ENCODE measurements at places on chromosomes 3 and 15.

GRCh38 chr3:100427699-100428098, 26.4 kb downstream of the LNP1 start:
- no peak for DNase-seq

DNA sequence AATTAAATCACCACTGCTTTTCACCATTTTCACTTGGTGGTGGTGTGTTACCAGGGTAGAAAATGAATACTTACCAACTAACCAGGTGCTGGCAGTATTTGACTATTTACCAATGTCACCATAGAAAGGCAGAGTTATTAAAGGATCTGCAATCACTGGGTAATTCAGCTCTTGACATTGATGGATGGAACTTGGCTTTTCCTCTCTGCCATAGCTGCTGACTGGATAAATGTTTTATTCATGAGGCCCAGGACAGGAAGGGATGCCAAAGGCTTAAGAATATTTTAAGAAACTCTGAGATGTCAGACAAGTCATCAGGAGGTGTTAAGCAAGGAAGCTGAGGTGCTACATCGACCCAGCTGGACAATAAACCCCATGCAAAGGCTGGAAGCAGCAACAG, 495.5 kb upstream of the CFAP20DC start:
- DNase-seq: no peak

DNA sequence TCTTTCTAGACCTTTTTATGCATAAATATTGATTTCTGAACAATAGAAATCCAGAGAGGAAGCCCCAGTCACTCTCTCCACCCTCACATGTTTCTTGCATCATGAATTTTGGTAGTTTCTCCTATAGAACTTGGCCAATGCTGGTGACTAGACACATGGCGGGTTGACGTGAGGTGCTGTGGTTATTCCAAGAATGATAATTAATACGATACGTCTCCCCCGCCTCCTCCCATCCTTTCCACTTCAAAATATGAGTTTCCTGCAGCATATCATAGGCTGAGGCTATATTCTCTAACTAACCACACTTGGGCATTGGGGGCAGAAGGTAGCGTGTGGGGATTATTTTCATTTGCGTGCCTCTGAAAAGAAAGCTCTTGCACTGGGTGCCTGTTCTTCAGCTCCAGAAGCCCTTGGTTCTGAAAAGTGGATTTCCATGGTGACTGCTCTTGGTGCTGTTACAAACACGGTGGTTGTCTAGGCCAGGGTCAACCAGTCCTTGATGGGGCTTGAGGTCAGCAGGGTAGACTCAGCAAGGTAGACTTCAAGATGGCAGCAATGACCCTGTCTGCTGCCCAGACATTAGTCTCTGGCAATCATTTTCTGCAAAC, 5.3 kb downstream of the TNFSF10 start:
- no peak for DNase-seq

DNA sequence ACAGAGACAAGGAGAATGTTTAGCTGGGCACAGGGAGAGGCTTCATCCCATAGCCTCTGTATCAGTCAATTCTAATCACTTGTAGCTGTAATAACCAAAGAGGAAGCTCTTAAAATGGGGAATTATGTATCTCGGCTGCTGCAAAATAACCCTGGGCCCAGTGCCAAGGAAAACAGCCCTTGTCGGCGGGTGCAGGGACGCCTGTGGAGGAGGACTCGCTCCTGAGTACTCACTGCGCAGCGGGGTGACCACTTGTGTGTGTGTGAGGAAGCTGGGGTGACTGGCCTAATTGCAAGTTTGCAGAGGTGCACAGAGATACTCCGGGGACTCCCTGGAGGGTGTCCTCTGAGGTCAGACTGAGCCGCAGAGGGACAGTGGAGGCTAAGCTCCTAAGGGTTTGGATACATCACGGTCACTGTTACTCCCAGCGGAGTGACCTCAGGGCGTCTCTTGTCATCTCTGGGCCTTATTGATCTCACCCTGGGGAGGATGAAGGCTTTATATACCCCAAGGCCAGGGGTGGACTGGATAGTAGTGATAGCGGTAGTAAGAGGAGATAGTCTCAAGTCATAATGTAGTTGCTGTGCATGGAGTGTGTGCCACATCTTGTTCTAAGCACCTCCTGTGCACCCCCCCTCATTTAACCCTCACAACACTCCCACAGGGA, 37.2 kb downstream of the SLC6A6 start:
- DNase-seq: no peak

DNA sequence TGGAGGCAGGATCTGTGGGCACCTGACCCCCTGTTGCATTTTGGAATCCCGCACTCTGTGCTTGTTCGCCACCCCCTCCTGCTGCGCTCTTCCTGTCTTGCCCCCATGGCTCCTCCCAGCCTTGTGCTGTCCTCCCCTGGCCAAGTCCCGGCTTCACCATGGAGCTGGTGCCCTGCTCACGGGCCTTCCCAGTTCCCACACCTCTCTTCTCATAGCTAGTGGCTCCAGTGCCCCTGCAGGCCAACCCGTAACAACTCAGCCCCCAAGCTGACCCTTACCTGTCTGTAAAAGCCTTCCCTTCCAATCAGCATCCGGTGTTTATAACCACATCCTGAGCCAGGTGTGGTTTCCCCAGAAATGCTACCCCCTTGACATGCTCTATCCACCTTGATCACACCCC, 407.7 kb upstream of the C2CD4B start:
- no peak for DNase-seq

- no peak for DNase-seq
These were observed 534.6 kb upstream of the ATP11B start for GRCh38 chr3:182258538-182259177.

DNA sequence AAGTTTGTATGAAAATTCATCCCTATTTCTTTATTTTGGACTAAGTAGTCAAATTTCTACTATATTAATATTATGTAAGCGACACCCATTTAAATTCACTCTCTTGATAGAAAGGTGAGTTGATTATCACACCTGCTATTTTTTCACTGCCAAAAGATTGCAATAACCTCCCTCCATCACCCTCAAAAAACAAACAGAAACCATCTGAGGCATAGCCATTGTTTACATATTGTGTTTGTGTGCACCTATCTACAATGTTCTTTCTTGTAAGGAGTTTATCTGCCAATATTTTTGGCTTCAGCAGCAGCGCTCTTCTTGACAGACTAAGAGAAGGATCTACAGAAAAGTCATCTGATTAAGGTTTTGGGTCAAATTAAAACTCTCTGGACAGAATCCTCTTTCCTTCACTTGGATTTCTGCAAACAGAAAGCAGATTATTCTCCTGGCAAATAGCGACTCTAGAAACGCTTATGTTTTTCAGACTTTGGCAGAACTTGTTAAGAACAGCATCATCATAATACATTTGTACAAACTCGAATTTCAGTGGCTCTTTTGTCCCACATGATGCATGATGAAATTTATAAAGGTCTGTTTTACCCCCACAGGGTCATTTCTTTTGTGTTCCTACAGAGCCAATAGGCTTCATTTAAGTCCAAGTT, 48.6 kb downstream of the KCNMB2 start:
- no peak for DNase-seq

GRCh38 chr3:70747847-70748246, 435.4 kb upstream of the MDFIC2 start:
- DNase-seq: no peak

DNA sequence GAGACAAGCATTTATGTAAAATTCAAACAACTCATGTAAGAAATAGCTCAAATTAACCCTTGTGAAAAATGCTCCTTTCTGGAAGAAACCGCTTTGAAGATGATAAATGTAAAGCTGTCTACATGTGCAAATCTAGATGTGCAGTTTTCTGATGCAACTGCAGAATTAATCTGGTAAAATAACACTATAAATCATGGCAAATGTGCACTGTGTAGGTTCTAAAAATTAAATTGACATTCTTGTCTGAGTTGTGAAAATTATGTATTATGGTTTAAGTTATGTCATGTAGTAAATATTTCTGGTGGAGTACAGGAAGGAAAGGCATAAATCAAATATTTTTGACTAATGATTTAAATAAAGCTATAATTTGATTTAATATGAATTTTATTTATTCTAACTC, 678.1 kb upstream of the SEMA6D start:
- DNase-seq: no peak

DNA sequence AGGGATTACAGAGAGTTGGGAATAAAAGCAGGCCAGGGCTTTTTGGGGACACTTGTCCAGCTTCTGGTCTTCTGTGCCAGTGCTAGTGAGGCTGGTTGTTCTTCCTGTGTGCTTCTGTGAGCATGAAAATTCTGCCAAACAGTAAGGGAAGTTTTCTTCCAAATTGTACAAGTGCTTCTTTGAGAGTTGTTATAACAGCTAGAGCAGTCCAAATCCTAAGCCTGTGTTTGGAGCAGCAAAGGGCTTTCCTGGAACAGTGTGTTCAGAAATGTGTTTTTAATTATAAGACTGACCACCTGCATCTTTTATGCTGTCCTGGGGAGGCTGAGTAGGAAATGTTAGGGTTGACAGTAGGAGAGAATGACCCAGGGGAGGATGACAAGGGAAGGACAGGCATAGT, 223.0 kb upstream of the P2RY1 start:
- DNase-seq: no peak

GRCh38 chr15:86135041-86135440, 55.4 kb downstream of the AGBL1 start:
- no peak for DNase-seq

DNA sequence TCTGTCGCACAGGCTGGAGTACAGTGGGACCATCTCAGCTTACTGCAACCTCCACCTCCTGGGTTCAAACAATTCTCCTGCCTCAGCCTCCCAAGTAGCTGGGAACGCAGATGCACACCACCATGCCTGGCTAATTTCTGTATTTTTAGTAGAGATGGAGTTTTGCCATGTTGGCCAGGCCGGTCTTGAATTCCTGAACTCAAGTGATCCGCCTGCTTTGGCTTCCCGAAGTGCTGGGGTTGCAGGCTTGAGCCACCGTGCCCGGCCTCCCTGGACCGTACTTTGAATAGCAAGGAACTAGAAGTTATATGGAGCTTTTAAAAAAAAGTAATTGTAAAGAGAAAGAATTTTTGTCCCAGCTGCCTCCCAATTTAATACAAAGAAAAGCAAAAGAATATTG, 8.3 kb upstream of the ANKUB1 start:
- no peak for DNase-seq

DNA sequence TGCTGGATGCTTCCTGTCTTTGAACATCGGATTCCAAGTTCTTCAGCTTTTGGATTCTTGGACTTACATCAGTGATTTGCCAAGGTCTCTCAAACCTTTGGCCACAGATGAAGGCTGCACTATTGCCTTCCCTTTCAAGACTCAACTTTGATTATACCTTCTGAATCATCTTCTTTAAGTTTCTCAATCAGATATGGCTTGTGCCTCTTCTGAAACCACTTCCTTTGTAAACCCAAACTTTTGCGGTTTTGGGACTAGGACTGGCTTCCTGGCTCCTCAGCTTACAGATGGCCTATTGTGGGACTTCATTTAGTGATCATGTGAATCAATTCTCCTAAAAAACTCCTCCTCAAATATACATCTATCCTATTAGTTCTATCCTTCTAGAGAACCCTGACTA, 47.1 kb upstream of the CADPS start:
- DNase-seq: no peak

DNA sequence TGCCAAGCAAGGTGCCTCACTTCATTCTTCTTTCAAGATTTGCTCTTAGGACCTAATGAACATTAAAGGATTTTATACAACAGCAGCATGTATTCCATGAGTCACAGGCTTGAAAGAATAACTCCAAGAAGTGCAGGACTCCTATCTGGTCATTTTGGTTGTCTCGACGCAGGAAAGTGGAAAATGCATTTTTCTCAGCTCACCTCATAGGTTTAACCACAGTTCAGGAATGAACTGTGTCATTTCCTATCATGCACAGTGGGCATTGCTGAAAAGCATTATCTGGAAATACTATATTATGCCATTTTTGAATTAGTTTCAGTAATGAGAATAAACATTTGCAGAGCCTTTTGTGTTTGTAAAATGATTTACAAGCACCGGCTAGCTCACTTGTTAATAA, 98.7 kb upstream of the BFSP2 start:
- no peak for DNase-seq

GRCh38 chr15:78317145-78317836, 17.9 kb upstream of the SKIC8 start:
- no peak for DNase-seq

DNA sequence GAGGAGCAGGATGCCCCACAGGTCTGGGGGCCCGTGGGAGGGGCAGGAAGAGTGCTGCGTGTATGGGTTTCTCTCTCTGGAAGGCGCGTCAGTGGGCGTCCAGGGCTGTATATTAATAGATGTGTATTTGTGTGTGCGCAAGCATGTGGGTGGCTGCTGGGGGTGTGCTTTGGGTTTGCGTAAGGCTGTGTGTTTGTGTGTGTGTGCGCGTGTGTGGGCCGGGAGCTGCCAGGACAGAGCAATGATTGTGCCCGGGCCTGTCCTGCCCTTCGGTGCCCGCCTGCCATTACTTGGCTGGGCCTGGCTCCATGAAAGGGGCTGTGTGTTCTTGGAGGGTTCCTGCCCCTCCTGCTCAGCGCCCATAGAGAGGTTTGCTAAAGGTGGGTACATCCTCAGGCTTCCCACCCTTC, 16.3 kb downstream of the CSPG4 start:
- DNase-seq: no peak

DNA sequence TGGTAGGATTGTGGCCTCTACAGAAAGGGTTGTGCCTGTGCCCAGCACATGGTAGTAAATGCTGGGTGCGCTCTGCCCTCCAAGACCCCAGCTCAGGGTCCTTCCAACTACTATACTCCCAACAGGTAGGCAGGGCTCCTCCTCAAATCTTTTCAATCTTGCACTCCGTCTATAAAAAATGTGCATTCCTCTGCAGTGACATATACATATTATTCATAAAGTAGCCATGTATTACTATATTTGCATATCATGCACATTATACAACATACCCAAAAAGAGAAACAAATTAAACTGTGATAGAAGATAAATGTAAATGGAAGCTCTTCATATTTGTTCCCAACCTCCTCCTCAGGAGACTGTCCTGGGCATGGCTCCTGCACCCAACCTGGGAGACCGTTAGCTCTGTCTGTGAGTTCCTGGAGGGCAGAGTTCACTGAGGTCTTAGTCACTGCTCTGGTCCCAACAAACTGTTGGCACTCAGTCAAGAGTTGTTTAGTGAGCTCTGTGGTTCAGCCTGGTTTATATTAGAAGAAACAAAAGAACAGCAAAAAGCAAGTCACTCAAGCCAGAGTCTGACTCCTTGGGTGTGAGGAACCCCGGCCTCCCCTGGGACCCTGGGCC, 47.7 kb upstream of the GRIP2 start:
- DNase-seq: no peak

- no peak for DNase-seq
These were observed 18.7 kb downstream of the MYO1E start for GRCh38 chr15:59353994-59354416.

DNA sequence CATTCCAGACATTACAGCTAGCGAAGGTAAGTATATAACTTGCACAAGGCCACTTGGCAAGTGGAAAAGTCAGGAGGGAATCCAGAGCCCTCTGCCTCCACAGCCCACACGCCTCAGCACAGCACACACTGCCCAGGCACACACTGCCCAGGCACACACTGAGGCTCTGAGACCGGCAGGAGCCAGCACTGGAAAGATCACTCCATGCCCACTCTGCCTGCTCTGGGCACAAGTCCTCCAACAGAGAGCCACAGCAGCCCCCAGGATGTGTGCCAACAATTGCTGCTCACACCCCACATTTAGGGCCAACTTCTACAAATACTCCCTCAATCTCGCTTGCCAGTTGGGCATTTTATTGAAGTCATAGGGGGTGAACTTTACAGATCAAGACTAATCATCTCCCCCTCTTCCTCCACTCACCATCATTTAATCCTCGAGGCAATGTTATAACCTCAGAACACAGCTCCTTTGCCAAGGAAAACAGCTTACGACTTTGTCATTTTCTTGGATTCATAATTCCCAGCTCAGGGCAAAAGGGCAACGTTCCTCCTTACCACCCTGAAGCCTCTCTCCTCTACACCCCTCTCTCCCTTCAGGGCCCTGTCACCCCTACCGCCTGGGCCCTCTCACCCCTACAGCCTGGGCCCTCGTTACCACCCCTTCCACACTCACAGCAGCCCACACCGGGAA, 53.0 kb upstream of the TPM1 start:
- no peak for DNase-seq

Measured in stimulated activated CD4-positive, alpha-beta T cell treated with anti-CD3 and anti-CD28 coated beads, TNF-alpha, amount 100 ng/mL, for 4 hours (primary cell).